Hippocampal formation (tissue), 2 donors: ENCODE measurements at places on chromosomes 6 and 20.

DNA sequence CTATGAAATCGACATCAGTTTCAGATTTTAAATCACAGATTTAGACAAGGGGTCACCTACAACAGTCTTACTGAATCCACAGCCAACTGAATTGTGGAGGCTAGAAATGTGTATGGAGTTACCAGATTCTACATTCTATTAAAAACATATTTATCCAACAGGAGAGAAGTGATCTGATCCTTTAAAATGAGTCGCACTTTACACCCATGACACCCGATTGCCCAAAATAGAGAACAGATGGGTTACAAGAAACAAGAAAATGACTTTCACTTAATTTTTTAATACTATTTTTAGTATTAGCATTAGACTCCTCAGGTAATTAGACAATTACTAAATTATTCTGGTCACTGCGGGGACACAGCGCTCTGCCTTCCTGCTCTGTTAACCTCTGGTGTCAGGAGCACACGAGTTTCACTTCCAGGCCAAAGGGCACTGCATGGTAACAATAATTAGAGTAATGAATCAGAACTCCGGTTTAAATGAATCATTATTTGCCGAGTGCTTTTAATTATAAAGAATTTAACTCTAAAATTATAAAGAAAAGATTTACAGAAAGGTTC is 108.6 kb downstream of the ATP9A start:
- no peak for DNase-seq

- DNase-seq: peak; percentile 27
Measured at GRCh38 chr20:53917145-53918019, 153.0 kb downstream of the BCAS1 start.

DNA sequence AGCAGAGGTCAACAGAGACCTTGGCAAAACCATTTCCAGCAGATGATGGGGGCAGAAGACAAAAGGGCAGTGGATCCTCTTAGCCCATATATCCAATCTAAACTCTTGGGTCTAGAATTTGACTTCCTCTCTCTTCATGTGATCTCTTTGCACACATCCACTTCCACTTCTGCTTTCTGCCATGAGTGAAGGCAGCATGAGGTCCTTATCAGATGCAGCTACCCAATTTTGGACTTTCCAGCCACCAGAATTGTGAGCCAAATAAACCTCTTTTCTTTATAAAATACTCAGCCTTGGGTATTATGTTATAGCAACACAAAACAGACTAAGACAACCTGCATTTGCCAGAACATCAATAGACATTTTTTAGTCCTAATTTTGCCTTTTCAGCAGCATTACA is 191.6 kb downstream of the ADAT2 start:
- no peak for DNase-seq

GRCh38 chr6:121828146-121828886 is 392.9 kb downstream of the GJA1 start:
- no peak for DNase-seq

DNA sequence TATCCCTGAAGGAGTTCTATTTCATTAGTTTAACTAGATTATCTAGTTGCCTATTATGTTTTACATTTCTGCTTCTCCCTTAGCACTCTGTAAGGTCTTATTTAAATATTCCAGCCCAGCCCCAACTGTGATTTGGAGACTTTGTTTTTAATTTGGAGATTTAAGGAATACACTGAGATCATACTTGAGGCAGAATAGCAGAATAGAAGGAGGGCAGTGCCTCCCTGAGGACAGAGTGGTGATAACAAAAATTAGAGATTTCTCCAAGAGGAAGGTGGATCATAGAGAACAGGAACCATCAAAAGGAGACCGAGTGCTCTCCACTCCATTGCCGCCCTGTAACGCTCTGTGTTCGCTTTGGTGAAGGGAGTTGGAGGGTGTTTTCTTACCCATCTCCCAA is 14.8 kb upstream of the CD164 start:
- DNase-seq: no peak

DNA sequence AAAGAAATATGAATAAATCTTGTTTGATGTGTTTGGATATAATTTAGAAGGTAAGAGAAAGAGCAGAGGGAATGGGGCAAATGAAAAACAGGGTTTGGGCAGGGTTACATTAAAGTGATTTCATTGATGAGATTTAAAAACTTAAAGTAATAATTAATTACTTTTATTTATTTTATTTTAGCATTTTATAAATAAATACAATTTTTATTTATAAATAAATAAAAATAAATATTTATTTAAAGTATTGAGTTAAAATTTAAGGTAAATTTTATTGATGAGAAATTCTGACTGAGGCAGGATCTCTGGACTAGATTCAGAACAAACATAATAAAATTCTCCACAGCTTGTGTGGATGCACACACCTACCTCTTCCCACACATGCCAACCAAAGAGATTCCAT is 584.1 kb upstream of the BTBD3 start:
- DNase-seq: no peak
